RKO (cell line): ENCODE measurements at places on chromosomes 6 and 20.

DNA sequence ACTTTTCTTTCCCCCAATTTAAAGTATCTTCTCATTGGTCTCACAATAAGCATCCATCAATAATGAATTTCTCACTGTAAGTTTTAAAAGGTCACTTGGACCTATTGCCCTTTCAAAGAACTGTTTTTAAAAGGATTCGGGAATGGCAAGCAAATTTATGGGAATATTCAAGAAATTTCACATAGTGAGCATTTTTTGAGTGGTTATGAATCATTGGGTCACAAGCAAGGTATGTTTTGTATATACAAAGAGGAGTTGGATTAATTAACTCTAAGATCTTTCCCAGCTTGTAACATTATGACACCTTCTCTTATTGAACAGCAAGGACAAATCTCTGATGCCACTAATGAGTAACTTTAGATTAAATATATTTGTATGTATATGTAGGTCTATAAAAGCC, 165.0 kb downstream of the MOXD1 start:
- no peak for DNase-seq

GRCh38 chr6:157867981-157868380, 44.9 kb downstream of the SNX9 start:
- no peak for DNase-seq

DNA sequence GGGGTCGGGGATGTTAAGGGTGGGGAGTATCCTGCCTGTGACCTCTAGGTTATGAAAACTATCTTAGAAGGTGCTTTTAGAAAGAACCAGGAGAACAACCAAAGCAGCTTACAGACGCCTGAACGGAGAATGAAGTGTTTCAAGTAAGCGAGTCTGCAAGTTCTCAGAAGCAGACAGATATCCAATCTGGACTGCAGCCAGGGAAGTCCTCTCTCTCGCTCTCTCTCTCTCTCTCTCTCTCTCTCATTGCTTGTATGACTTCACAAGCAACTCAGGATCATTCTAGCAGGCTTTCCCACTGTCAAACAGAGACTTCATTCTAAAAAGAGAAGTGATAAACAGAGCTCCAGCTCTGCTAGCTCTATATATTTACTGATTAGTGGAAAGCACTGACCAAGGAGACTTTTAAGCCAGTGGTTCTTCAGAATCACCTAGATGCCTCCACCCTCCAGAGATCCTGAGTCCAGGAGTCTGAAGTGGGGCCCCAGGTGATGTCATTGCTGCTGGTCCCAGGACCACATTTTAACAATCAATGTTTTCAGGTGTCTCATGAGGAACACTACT, 6.0 kb downstream of the TCF21 start:
- DNase-seq = no peak

DNA sequence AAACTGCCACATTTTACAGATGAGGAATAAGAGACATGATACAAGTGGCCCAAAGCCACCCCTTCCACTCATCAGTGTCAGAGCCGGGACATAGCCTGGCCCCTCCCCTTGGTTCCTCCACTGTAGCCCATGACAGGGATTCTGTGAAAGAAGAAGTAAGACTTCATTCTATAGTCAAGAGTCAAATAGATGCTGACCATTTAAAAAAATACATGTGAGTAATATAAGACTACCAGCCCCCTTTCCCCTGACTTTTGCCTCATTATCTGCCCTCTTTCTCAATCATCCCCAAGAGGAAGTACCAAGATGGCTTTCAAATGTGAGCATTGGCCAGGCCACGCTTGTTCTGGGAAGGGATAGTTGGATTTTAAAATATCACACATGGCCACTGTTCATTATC, 57.8 kb upstream of the TAB2 start:
- DNase-seq = no peak

- DNase-seq = peak; percentile 30
These were observed 327.2 kb downstream of the DHX35 start for GRCh38 chr20:39289316-39289715.

GRCh38 chr6:69116658-69117057, 481.6 kb downstream of the ADGRB3 start:
- DNase-seq = no peak

DNA sequence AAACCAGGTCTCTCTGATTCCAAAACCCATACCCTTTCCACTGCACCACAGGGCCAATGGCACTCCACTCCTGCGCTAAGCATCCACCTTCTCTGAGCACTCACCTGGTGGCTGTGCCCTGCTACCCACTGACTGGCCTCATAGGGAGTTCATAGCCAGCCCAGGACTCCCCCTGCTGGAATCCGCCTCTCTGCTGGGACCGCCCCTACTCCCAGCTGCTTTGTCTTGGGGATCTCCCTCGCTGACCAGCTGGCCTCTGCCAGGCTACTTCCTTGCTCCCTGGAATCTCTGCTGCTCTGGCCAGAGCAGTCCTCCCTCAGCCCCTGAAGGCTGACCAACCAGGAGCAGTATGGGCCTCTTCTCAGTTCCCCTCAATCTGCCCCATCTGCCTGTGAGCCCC, 129.7 kb downstream of the FAXC start:
- no peak for DNase-seq

DNA sequence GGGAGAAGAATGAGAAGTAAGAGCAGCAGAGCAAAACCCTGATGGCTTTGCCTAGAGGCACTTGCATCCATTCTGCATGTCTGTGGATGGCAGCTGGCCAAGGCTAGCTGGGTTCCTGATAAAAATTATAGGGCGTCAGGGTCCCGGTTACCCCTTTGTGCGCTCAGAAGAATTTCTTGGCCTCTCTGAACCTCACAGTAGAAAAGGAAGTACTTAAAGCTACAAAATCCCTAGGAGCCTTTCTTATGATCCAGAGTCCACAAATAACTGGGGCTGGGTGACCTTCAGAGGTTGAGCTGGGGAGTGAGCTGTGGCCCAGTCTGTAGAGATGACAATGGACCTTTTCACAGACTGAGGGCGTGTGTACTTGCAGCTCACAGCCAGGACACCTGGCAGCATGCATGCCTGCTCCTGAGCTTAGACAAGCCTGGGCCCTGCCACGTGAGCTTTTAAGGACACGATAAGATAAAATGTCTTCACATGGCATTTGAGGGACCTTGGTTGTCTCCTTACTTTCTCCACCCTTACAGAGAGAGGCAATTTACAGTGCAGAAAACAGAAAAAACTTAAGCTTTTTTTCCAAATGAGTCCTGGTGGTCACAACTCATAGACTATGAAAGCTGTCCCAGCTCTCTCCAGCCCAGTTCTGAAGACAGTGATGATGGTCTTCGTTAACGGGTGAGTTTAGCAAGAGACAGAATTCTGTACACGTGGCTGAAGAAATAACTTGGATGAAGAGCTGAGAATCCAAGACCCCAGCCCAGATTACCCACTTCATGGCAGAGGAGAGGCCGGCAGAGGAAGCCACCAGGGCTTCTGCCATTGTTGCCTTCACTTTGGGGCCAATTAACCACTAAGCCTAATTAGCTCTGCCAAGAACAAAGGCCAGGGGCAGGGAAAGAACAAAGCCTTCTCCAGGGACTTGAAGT, 50.3 kb downstream of the FOXA2 start:
- no peak for DNase-seq

DNA sequence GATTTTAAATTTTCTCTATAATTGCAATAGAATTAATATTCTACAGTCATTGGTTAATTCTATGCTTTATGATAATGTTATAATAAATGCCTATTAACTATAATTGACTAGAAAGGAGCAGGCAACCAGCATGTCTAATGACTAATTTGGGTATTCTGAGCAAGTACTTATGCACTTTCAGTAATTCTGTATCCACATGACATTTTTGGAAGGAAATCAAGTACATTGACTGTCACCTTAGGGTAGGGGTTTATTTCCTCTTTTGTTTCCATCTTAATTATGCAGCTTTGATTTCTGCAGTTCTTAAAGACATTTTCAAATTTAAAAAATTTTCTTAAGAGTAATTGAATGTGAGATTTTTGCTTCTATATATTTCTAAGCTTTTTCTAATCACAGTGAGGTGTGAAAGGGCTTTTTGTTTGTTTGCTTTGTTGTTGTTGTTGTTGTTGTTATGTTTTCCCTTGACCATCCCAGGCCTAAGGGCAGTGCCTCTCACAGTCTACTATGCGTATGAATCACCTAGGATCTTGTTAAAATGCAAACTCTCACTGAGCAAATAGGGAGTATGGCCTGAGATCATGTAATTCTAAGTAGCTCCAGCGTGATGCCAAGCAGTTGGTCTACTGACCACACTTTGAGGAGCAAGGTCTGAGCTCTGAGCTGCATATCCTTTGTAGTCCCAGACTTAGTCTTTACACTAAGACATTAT, 467.1 kb upstream of the RNF217 start:
- no peak for DNase-seq

DNA sequence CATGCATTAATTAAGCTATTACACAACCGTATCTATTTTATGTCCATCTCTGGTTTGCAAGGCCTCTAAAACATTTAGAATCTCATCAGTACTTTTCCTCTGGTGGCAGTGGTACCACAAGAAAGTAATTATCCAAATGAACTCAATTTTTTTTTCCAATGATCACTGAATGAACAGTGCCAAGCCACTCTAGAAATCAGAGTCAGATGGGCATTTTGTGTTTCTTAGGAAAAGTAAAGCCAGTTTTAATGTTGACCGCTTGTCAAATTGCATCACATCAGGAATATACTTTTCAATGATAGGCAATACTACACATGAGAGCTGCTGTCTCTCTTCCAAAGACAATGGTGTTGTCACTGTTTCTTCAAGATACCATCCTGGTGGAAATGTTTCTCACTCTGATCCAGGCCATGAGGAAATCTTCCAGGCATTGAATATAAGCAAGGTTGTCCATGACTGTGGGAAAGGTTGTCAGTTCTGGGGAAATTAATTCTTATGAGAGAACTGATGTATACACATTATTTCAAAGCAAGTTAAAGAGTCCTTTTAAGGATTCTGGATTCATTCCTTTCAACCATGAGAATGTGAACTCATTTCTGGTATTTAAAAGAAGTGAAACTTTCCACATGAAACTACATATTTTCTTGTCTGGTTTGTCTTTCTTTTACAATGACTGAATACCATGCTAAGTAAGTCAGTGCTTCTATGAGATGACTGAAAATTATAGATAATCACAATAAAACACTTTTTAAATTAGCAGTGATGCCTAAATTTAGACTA, 108.8 kb upstream of the TCF21 start:
- DNase-seq = no peak

- DNase-seq = no peak
These were observed 68.5 kb upstream of the PTGIS start for GRCh38 chr20:49636447-49636846.

DNA sequence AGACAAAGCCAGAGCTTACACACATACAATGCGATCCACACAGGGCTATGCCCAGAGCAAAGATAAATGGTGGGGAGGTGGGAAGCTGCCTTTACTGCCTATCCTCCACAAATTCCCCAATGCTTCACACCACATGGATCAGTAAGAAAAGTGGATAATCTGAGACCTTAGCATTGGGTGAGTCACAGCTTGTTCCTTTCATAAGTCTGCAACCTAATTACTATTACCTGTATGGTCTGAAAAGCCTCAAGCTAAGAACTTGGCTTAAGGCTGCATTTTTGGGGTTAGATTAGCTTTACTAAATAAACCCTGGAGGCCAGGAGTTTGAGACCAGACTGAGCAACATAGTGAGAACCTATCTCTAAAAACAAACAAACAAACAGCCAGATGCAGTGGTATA, 66.0 kb upstream of the BTBD3 start:
- no peak for DNase-seq

GRCh38 chr6:105474234-105474633, 71.4 kb upstream of the PREP start:
- no peak for DNase-seq

DNA sequence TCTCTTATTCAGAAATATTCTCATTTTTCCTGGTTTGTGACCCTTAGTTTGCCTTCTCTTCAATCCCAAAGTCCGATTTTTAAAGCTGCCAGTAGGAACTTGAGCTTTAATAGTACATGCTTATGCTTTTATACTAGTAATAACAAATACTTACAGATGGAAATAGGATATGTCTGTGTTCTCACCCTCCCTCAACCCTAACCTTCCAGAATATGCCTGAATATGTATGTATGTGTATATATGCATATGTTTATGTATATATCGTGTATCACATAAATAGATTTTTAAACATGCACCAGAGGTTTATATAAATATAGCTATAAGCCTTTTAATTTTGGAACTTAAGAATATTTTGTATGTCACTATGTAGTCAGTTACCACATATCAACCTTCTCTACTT, 38.8 kb downstream of the CDYL start:
- no peak for DNase-seq

DNA sequence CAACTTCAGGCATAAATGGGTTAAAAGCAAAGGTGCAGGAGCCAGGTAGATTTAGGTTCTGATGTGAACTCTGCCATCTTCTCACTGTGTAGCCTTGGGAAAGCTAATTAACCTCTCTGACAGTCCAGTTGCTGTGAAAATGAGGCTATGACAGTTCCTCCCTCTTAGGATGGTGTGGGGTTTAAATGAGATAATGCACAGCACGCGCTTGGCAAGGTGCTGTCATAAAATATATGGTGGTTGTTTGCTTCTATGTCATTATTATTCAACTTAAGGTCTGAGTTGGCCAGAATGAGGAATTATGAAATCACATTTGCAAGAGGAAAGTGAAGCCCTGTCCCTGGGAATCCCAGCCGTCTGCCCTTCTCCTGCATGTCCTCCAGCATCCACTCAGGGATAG, 15.5 kb upstream of the BCAS1 start:
- no peak for DNase-seq

DNA sequence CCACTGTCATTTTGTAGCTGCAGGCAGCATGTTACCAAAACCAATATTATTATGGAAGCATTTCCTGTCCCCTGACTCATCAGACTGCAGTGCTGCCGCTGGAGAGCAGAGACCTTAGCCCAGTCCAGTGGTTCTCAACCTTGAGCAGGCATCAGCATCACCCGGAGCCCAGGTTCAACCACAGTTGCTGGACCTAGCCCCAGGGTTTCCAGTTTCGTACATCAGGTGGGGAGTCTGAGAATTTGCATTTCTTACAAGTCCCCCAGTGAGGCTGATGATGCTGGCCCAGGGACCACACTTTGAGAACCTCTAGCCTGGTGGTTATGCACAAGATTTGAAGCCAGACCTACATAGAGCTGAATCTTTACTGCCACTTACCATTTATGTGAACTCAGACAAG, 47.3 kb downstream of the LY86 start:
- no peak for DNase-seq

DNA sequence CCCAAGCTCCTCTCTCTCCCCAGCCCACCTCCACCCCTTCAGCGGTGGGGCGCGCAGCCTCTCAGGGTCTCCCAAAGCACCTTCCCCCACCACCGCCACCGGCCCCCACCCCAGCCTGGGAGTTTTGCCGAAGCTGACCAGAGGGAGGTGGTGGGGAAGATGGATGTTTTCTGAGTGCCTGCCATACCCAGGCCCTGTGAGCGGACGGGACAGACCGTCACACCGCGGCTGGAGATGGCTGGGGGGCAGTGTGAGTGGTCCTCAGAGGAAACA, 5.7 kb downstream of the C20orf204 start:
- DNase-seq = no peak

DNA sequence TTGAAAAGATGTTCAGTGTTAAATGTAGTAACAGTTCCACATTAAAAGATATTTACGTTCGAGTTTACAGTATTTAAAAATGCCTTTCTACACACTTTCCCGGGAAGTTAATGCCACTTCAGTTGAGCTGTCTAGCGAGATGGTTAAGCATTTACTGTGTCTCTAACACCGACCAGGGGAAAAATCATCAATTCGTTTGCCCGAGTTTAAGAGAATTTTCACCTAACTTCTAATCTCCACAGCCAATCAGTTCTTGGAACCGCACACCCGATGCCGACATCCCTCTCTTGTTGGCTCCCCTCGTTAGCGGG, 58.2 kb downstream of the FAM217A start:
- no peak for DNase-seq
